ENCODE measurements at places on chromosomes 11 and 22.

- no peak for DNase-seq
These were observed 28.8 kb downstream of the ACER3 start for GRCh38 chr11:76889411-76889975.

DNA sequence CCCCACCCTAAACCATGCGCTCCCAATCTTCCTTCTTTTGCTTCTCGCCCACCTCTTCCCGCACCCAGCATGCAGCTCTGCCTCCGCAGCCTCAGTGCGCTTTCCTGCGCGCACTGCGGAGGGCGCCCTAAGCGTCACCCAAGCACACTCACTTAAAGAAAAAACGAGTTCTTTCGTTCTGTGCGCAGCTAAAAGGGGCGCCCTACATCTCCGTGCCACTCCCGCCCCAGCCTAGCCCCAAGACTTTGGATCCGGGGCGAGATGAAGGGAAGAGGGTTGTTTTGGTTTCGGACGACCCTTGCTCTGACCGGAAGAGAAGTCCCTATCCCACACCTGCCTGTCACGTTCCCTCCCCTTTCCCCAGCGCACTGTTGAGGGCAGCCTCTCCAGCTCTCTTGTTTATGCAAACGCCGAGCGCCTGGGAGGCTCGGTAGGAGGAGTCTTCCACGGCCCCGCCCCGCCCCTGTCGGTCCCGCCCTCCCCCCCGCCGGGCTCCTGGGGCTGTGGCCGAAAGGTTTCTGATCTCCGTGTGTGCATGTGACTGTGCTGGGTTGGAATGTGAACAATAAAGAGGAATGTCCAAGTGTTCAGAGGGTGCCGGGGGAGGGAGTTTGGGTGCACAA is 5.3 kb downstream of the VSIG2 start:
- DNase-seq = peak; percentile 49

DNA sequence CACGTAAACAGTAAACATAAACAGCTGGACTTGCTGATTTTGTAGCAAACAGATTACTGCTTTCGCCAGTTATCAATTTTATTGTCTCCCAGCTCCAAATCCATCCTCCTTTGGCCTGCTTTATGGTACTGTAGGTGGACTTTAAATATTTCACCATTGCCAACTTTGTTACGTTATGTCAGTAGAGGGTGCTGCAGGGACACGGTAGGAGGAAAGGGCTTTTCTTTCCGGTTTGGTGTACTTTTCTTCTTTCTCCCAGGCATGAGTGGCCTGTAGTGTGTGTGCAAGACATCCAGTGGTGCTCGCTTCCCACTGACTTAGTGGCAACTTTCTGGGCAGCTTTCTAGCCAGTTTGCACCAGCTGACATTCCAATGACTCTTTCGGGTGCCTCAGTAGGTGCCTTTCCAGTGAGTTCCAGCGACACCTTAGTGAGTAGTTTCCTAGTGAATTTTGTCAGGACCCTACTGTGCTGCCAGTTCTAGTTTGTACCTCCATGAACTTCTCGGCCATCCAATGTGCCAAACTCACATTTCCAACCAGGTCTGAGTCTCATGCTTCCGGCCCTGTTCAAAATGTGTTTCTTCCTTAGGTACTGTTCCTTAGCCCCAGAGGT is 267.6 kb upstream of the TENM4 start:
- DNase-seq = peak; percentile 52

GRCh38 chr11:23569547-23569946 is 709.3 kb upstream of the CCDC179 start:
- no peak for DNase-seq

DNA sequence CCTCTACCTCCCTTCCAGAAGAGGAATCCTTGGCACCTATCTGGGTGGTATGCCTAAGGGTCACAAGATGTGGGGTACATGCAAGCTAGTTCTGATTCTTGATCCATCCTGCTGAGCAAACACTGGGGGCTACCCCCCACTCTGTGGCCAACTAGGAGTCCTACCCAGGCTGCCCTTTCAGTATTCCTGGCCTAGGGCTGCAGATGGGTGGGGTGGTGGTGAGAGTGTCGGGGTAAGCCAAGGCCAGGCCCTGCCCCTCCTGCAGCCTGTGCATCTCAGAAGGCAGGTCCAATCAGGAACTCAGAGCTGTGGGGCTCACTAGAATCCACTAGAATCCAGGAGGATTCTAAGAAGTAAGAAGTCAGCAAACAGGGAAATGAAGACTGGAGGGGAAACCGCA is 10.9 kb downstream of the SSH3 start:
- no peak for DNase-seq

- DNase-seq = no peak
These were observed 11.3 kb upstream of the EFCAB6 start for GRCh38 chr22:43823353-43823908.

DNA sequence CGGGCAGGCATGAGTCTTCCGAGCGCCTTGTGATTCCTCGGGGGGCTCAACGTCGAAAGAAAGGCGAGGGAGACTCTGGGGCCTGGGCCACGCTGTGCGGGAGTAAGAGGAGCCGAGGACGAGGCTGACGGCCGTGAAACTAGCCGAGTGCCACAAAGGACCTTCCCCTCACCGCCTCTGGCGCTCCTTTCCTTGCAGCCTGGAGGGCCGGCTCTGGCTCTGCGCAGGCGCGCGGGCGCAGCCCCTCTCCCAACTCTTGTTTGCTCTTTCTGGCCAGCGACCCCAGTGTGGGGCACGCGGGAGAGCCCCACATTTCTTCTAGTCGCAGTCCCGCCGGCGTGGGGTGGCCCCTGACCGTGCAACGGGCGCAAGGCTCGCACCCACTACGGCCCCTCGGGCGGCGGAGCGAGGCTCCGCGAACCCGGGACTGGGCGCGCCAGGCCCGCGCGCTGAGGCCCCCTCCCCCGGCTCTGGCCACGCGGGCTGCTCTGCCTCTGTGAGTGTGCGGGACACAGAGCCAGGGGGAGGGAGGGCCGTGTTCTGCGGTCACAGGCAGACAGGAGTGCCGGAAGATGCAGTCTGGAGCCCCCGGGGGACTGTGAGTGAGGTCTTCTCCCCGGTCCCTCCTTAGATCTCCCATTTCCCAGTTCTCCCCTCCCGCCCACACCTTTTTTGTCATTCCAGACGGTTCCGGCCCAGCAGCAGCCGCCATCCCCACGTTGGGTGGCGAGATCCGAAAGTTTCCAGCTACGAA is 1.0 kb upstream of the TOB2 start:
- peak; percentile 32 for DNase-seq

GRCh38 chr11:93589347-93589746 is 46.2 kb upstream of the SMCO4 start:
- no peak for DNase-seq
